Heart right ventricle (tissue), 16 donors: ENCODE measurements at places on chromosomes 6 and 20. TPM values are rescaled to one million over a fixed set of nuclear protein-coding genes. Genes with fewer than 3 reads are reported as not detected.

Gene ID4
- polyA plus RNA-seq, result 9.6 TPM

DNA sequence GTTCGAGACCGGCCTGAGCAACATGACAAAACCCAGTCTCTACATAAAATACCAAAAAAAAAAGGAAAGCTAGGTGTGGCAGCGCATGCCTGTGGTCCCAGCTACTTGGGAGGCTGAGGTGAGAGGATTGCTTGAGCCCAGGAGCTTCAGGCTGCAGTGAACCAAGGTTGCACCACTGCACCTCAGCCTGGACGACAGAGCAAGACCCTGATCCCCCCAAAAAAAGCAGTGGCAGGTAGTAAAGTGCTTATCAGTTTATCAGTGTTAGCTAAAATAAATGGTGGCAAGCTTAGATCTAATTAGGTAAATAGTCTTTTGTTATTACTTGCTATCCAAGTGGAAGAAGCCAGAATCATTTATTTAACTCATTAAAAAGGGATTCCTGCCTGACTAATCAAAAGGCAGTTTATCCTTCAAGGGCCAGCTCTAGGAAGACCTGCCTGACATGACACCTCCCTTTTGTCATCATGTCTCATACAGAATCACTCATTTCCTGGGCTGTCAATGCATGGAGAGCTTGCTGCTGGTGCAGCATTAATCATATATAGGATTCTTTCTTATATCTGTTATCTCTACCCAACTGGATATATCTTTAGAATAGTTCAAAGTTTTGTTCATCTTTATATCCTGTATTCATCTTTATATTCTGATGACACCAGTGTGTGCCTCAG lies 9.6 kb downstream of the DSTN start:
- H3K36me3 ChIP-seq, result no peaks in the 10 kb centered on the region
- H3K4me1 ChIP-seq, result peaks cover 11% of the 10 kb centered on the region

DNA sequence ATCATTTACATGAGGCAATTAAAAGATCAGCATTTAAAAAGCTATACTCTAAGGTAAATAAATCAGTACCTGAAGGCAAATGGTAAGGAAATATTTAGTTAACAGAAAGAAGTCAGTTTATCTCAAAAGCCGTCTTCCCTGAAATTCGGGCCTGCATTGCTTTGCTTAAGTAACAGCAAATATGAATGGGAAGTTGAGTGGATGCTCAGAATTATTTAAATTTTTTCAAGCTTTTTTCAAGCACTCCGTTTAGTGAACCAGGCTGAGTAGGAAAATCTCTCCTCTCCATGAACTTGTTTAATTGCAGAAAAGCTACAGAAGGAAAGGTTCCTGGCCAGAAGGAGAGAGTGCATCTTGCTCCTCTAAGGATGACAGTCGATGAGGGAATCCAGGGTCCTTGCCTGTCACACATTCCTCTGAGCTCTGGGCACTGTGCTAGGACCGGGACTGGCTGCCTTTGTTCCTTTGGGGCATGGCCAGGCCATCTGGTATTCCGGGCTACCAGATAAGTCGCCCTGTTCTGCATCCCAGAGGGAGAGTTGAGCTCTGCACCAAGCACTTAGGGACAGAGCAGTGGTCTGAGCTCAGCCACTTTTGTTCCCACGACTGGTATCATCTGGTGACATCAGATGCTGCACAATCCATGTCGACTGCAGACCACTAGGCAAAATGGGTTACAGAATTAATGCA lies 77.6 kb downstream of the RIN2 start:
- H3K4me3 ChIP-seq, result no peak overlapping the region
- H3K4me1 ChIP-seq, result peaks cover 6% of the 10 kb centered on the region
- H3K27me3 ChIP-seq, result no peaks in the 10 kb centered on the region
- H3K36me3 ChIP-seq, result no peaks in the 10 kb centered on the region
- peak overlapping the region; percentile 42 for H3K27ac ChIP-seq

Gene C4B
- polyA plus RNA-seq, result 33.8 TPM

Gene TSPO2
- polyA plus RNA-seq, result not detected

Gene TAF11
- 24.9 TPM for polyA plus RNA-seq

Gene RAET1G
- polyA plus RNA-seq, result not detected
